ENCODE measurements at places on chromosomes 11 and 22. TPM values are rescaled to one million over a fixed set of nuclear protein-coding genes. Genes with fewer than 3 reads are reported as not detected.

The HYOU1 gene
- 174 TPM for total RNA-seq

The MYOD1 gene
- not detected for total RNA-seq

The MUC6 gene
- total RNA-seq: not detected

The FAM227A gene
- 1.9 TPM for total RNA-seq

The DDT gene
- 88.9 TPM for total RNA-seq

The OR5AR1 gene
- not detected for total RNA-seq

The LUZP2 gene
- under 0.01 TPM for total RNA-seq
